ENCODE measurements at places on chromosomes 3 and 15. TPM values are rescaled to one million over a fixed set of nuclear protein-coding genes. Genes with fewer than 3 reads are reported as not detected.

Gene EBLN2
- total RNA-seq = 7.2 TPM

Gene IL17RE
- 1.1 TPM for total RNA-seq

DNA sequence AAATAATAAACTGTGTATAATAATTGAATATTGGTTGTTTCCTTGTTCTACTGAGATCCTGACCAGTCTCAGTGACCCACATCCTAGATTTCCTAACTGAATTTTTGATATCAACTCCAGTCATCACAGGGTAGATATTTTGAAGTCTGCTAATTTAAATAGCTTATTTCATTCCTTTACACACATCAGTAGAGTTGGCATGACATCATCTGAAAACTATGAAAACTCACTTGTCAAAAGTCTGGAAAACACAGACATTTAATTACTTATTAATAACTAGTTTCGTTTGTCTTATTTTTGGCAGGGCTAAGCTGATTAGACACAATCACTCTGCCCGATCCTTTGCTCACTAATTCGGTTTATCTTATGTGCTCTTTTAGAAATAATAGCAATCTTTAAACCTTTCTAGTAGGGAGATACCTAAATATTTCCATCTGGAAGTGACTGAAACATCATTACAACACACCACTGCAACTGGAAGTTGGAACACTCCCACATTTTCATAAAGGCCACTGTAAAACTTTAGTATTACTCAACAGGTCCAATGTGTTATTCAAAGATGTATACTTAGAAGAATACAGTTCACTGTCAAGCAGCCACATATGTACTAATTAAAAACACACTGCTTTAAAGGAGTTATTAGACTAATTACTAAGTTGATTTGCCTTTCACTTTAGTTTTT, 198.4 kb upstream of the ZNF717 start:
- no peaks in the 10 kb centered on the region for H3K27me3 ChIP-seq
- H3K4me1 ChIP-seq = no peaks in the 10 kb centered on the region
- H3K4me3 ChIP-seq = no peak overlapping the region
- H3K27ac ChIP-seq = no peak overlapping the region
- H3K36me3 ChIP-seq = no peaks in the 10 kb centered on the region

DNA sequence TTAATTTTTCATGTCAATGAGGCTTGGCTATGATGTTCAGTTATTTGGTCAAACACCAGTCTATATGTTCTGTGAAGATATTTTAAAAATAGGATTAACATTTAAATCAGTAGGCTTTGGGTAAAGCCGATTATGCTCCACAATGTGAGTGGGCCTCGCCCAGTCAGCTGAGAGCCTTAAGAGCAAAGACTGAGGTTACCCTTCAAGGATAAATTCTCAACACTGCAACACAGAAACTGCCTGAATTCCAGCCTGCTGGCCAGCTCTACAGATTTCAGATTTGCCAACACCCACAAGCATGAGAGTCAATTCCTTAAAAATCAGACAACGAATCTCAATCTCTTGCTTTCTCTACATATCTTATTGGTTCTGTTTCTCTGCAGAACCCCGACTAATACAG, 188.3 kb downstream of the PLCH1 start:
- H3K36me3 ChIP-seq = no peaks in the 10 kb centered on the region
- H3K27me3 ChIP-seq = no peaks in the 10 kb centered on the region
- H3K4me3 ChIP-seq = no peak overlapping the region
- no peak for DNase-seq
- H3K4me1 ChIP-seq = peaks cover 2% of the 10 kb centered on the region
- no peak overlapping the region for H3K27ac ChIP-seq

GRCh38 chr3:55097441-55097840, 169.6 kb upstream of the LRTM1 start:
- no peak for DNase-seq
- H3K27ac ChIP-seq = no peak overlapping the region
- no peaks in the 10 kb centered on the region for H3K4me1 ChIP-seq
- no peak overlapping the region for H3K4me3 ChIP-seq
- H3K36me3 ChIP-seq = no peaks in the 10 kb centered on the region

Gene RAB7A
- total RNA-seq = 34.6 TPM

Gene TRIM59
- 33.3 TPM for total RNA-seq

GRCh38 chr3:67458408-67458807, 196.0 kb downstream of the SUCLG2 start:
- H3K4me1 ChIP-seq = no peaks in the 10 kb centered on the region
- H3K36me3 ChIP-seq = no peaks in the 10 kb centered on the region

- H3K36me3 ChIP-seq = no peaks in the 10 kb centered on the region
- no peak overlapping the region for H3K4me3 ChIP-seq
- no peak for DNase-seq
- no peak overlapping the region for H3K27ac ChIP-seq
These were observed 240.7 kb upstream of the ARHGEF26 start for GRCh38 chr3:153880493-153880892.

Gene EAF2
- 5.7 TPM for total RNA-seq

DNA sequence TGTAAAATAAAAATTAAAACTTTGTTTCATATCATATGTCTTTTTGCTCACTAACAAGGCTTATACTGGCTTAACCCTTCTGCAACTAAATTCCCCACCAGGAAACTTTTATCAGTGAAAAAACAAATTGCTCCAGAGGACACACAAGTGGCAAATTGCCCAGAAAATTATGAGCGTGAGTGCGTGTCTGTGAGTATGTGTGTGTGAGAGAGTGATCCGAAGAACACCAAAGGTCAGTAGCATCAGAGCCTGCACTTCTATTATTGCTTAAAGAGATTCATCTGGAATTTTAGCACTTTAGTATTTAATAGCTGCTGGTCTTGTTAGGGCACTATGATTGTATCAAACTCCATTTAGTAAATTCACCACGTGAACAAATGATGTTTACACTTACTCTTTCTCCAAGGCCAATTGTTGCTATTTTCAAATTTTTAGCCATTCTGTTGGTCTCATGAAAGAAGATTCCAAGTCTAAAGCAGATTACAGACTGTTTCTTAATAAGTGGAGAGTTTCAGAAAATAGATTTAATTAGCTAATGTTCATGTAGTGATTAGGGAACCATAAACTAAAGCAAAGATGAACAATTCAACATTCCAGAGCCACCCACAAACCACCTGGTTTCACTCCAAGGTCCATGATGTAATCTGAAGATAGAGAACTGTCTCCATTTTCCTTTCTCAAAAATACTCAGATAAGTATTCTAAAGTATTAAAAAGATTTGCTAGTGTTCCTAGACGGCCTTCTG, 91.1 kb upstream of the IL12A start:
- H3K27ac ChIP-seq = no peak overlapping the region
- DNase-seq = no peak
- no peak overlapping the region for H3K4me3 ChIP-seq

DNA sequence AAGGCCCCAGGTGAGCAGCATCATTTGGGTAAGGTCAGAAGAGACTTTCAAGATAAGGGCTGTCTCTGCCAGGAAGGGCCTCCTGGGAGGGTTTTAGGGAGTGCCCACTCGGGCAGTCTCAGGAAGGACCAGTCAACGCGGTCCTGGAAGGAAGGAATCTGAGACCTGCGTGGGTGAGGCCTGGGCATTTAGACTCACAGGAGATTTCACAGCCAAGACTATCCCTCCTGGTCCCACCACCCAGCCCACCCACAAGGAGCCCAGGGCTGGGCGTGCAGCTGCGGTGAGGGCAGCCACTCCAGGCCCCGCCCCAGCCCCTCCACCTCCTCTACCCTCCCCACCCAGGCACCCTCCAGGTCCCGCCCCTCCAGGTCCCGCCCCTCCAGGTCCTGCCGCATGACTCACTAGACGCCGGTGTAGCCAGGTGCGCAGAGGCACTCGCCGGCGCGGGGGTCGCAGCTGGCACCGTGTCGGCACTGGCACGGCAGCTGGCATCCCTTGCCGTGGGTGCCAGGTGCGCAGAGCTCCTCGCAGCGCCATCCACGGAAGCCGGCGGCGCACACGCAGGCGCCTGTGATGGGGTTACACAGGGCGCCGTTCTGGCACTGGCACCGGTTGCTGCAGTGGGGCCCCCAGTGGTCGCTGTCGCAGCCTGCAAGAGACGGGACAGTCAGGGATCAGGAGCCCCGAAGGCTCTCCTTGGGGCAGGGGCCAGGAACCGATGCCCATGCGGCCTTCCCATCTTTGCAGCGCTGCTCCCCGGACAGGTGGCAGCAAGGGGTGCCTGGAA, 112.7 kb downstream of the RAB11A start:
- H3K36me3 ChIP-seq = no peaks in the 10 kb centered on the region
- peak; percentile 37 for DNase-seq
- H3K27ac ChIP-seq = no peak overlapping the region
- H3K4me3 ChIP-seq = no peak overlapping the region

Gene CCR4
- total RNA-seq = 1.0 TPM

Gene MAPK6
- 45.7 TPM for total RNA-seq

Gene SLC24A5
- total RNA-seq = not detected

DNA sequence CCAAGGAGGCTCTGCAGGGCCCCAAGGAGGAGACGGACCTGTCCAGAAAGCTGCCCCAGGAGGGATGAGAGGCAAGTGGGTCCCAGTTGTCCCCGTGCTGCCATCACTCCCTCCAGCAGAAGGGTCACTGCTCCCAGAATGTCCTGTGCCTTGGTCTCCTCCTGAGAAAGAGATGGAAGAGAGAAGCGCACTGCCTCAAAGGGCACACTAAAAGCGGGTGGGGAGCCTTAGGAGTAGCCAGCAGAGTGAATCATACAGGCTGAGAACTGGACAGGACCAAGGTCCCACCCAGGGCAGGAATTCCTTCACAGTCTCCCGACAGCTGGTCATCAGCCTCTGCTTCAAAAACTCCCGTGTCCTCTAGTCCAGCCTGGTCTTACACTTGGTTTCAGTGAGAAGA, 4.6 kb downstream of the THPO start:
- H3K27ac ChIP-seq = no peak overlapping the region
- peaks cover 1% of the 10 kb centered on the region for H3K36me3 ChIP-seq
- H3K27me3 ChIP-seq = no peaks in the 10 kb centered on the region
- no peak overlapping the region for H3K4me3 ChIP-seq
- peaks cover 17% of the 10 kb centered on the region for H3K4me1 ChIP-seq

DNA sequence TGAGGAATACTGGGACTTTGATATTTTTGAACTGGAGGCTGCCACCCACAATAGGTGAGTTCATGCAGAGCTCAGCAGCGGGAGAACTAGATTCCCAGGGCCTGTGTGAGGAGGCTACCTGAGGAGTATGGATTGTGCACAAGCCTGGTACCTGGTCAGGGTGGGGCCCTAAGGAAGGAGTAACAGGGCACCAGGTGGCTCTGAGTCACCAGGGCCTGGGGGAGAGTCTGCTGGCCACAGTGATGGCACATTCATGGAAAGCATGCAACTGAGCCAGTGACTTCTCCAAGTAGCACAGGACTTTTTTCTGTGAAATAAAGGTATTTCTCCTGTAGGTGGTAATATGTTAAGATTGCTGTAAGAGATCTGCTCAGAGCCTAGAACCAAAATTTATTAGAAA, 134.4 kb downstream of the PDE8A start:
- peaks cover 1% of the 10 kb centered on the region for H3K36me3 ChIP-seq
- no peaks in the 10 kb centered on the region for H3K4me1 ChIP-seq
- no peaks in the 10 kb centered on the region for H3K27me3 ChIP-seq
- no peak overlapping the region for H3K27ac ChIP-seq

DNA sequence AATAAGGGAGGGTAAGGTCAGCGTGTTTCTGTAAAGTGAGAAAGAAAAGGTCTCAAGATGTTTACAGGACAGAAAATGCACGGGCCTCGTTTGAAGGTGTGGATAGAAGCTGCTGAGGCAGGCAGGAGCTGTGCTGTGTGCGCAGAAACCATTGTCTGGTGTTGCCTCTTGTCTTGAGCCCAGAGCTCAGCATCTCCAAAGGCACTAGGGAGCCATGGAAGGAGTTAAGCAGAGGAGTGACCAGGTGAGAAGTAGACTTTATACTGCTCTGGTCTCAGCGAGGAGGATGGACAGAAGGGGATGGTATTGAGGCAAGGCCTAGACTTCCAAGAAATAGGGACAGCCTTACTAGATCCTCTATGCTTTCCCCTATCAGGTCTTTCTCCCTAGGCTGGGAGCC, 13.0 kb downstream of the CAND2 start:
- H3K27me3 ChIP-seq = no peaks in the 10 kb centered on the region
- peaks cover 7% of the 10 kb centered on the region for H3K4me1 ChIP-seq
- H3K36me3 ChIP-seq = no peaks in the 10 kb centered on the region

- H3K4me3 ChIP-seq = no peak overlapping the region
- no peaks in the 10 kb centered on the region for H3K36me3 ChIP-seq
- no peak overlapping the region for H3K27ac ChIP-seq
- H3K27me3 ChIP-seq = no peaks in the 10 kb centered on the region
- peaks cover 4% of the 10 kb centered on the region for H3K4me1 ChIP-seq
These were observed 215.5 kb downstream of the NR1D2 start for GRCh38 chr3:24160424-24161095.

DNA sequence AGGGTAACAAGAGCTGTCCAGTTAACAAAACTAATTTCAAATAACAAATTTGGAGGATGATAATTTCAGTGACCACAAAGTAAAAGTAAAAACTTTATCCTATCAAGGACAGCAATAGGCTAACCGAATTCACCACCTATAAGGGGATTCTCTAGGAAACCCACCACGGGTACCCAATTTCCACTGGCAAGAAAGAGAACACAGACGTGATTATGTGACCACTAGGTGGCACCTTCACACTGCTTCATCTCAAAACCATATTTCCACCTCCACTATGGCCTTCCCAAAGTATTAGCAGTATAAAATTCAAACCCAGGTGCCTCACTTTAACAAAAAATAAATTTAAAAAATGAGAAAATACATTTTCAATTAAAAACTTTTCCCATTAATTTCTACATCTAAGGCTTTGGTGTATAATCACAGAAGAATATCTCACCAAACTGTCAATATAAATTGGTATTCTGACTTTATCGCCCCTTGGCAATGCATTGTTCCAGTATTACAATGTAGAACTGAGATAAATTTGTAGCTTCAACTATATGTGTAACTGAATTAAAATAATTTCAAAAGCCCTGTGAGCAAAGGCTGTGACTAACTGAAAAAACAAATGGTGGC, 96.5 kb downstream of the FSIP1 start:
- H3K36me3 ChIP-seq = no peaks in the 10 kb centered on the region
- H3K27me3 ChIP-seq = no peaks in the 10 kb centered on the region
- no peak overlapping the region for H3K27ac ChIP-seq
- no peak for DNase-seq

Gene PDIA3
- 272 TPM for total RNA-seq

Gene NANOGP8
- total RNA-seq = 0.17 TPM

- DNase-seq = no peak
- H3K27me3 ChIP-seq = no peaks in the 10 kb centered on the region
- H3K27ac ChIP-seq = no peak overlapping the region
- no peak overlapping the region for H3K4me3 ChIP-seq
- H3K4me1 ChIP-seq = no peaks in the 10 kb centered on the region
- no peaks in the 10 kb centered on the region for H3K36me3 ChIP-seq
These were observed 29.2 kb downstream of the MAGEF1 start for GRCh38 chr3:184682671-184683070.

Gene NOX5
- under 0.01 TPM for total RNA-seq

GRCh38 chr3:138195481-138195880, 8.4 kb downstream of the ARMC8 start:
- H3K27ac ChIP-seq = no peak overlapping the region
- DNase-seq = no peak
- no peak overlapping the region for H3K4me3 ChIP-seq
- peaks cover 2% of the 10 kb centered on the region for H3K36me3 ChIP-seq
- H3K4me1 ChIP-seq = no peaks in the 10 kb centered on the region
- H3K27me3 ChIP-seq = no peaks in the 10 kb centered on the region

Gene SLCO2A1
- 2.6 TPM for total RNA-seq

Gene CEP97
- total RNA-seq = 3.3 TPM

Data from liver (tissue), 10 donors.